ENCODE measurements at places on chromosomes 3 and 15.

GRCh38 chr15:56281145-56281544 lies 37.5 kb upstream of the RFX7 start:
- DNase-seq = no peak

- DNase-seq = no peak
Observed at GRCh38 chr15:94395640-94396039, 164.3 kb downstream of the MCTP2 start.

DNA sequence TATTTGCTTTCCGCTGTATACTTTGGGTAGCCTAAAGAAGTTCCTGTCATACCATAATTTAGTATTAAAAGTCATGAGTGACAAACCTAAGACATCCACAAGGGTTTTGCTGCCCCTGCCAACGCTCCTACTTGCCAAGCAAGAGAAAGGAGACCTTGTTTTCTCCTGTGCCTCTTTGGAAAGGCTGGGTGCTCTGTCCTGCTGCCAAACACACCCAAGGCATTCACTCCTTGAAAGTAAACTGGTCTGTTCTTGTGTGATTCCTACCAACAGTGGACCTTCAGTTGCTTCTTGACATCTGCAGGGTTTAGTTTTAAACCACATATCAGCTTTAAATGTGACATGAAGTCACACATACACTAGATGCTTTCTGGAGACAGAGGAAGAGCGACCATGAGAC lies 295.4 kb downstream of the SLC9A9 start:
- no peak for DNase-seq

- no peak for DNase-seq
Observed at GRCh38 chr3:132033471-132033870, 1.3 kb downstream of the CPNE4 start.

- no peak for DNase-seq
Observed at GRCh38 chr3:150385296-150386242, 22.5 kb upstream of the TSC22D2 start.

- DNase-seq = no peak
Observed at GRCh38 chr3:149003653-149004305, 12.4 kb downstream of the GYG1 start.

- DNase-seq = no peak
Observed at GRCh38 chr3:50606596-50606995, 5.0 kb downstream of the CISH start.

Measured in stimulated activated CD4-positive, alpha-beta T cell treated with anti-CD3 and anti-CD28 coated beads, Interleukin-12 subunit alpha, Interleukin-12 subunit beta, amount 100 ng/mL, for 4 hours (primary cell).